ENCODE measurements at places on chromosomes 5 and 9. TPM values are rescaled to one million over a fixed set of nuclear protein-coding genes. Genes with fewer than 3 reads are reported as not detected.

Gene ZNF484
- 14.5 TPM for total RNA-seq

DNA sequence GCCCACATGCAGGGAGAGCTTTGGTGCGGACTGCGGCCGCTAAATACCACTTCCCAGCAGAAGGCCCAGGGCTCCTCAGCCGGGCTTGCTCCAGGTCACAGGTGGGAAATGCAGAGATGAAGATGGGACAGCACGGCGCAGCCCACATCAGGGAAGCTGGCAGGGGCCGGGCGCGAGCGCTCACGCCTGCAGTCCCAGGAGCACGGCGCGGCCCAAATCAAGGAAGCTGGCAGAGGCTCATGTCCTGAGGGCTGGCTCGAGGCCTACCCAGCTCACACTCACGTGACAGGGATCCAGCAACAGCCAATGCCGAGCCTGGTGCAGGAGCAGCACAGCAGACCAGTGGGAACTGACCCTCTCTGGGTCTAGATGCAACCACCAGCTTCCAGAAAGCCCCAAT, 16.3 kb downstream of the LPCAT1 start:
- H3K4me3 ChIP-seq, result no peak overlapping the region
- H3K27ac ChIP-seq, result no peak overlapping the region
- H3K36me3 ChIP-seq, result no peaks in the 10 kb centered on the region
- H3K27me3 ChIP-seq, result no peaks in the 10 kb centered on the region

DNA sequence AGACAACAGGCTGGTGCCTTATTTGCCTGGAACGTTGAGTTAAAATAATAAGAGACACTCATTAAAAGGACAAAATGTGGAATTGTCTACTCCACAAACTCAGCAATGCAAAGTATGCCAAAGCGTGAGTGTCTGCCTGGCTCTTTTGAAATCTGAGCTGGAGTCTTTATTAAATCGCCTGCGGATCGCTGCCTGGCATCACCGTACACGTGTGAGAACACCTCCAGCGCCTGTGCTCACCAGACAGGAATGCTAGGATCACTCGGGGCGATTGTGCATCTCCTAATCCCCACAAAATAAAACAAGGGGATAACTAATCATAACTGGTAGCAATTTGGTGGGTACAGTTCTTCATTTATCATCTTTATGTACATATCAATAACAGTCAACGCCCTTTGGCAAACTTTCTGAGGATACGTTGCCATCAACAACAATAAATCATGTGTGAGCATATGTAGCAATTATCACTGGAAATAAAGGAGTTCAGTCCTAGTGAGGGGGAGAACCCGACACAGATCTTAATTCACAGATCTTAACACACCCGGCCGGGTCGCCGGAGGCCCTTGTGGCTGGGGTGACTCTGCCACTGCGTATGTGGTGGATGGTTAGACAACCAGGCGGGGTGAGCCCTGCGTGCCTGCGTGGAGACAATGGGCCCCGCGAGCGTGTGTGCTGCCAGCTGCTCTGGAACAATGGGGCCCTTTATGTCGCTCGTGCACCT, 284.9 kb upstream of the IRX1 start:
- H3K4me1 ChIP-seq, result no peaks in the 10 kb centered on the region
- H3K27me3 ChIP-seq, result no peaks in the 10 kb centered on the region
- no peak overlapping the region for H3K27ac ChIP-seq
- H3K36me3 ChIP-seq, result no peaks in the 10 kb centered on the region

DNA sequence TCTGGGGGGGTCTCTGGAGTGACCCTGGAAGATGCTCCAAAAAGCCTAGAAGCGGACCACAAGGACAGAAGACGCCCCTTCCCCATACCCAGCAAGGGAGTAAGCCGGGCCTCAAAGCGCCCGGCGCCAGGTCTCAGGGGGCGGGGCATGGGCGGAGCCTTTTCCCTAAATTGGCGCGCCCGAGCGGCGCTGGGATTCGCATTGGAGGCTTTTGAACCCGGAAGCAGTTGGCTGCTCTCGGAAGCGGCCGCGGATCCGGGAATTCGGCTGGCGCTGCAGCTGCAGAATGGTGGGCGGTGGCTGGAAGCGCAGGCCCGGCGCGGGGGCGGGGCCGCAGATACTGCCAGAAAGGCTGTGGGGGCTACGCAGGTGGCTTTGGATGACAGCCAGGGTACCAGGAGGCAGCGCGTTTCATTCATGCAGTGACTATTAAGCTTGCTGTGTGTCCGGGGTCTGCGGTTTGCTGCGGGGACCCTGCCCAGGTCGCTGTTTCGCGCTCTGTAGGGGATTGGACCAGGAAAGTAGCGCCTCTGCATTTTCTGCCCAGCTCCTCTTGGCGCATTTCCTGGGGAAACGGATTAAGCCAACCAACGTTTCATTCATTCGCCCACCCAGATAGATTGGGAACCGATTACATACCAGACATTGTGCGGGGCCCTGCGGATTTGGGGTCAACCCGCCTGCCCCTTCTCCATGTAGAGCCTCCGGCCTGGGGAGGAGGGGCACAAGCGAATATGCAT, 83.0 kb upstream of the FREM1 start:
- peak overlapping the region; percentile 88 for H3K27ac ChIP-seq
- H3K4me3 ChIP-seq, result peak overlapping the region; percentile 87
- peaks cover 32% of the 10 kb centered on the region for H3K4me1 ChIP-seq
- peaks cover 2% of the 10 kb centered on the region for H3K27me3 ChIP-seq
- peak; percentile 64 for DNase-seq

- H3K27me3 ChIP-seq, result no peaks in the 10 kb centered on the region
- no peak overlapping the region for H3K27ac ChIP-seq
- H3K4me1 ChIP-seq, result peaks cover 8% of the 10 kb centered on the region
- H3K4me3 ChIP-seq, result no peak overlapping the region
- DNase-seq, result no peak
Measured at GRCh38 chr5:112907166-112907631, 14.8 kb downstream of the REEP5 start.

DNA sequence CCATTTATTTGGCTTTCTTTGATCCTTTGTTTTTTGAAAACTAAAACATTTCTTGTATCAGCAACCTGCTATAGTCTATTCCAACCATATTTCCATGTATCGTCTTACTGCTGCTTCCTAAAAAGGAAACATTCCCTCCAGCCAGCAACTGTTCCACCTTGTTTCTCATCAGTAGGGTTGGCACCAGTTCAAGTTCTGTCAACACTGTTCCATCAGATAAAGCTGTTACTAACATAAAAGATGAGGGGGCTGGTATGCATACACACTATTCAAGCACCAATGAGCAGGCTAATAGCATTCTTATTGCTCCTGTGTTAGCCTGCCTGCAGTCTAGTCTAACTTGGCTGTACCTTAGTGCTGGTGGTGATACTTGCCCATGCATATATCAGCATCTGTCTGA, 178.3 kb downstream of the CWC27 start:
- H3K27me3 ChIP-seq, result no peaks in the 10 kb centered on the region
- H3K4me3 ChIP-seq, result no peak overlapping the region
- no peak for DNase-seq
- no peak overlapping the region for H3K27ac ChIP-seq
- H3K4me1 ChIP-seq, result no peaks in the 10 kb centered on the region
- no peaks in the 10 kb centered on the region for H3K36me3 ChIP-seq

- H3K4me3 ChIP-seq, result no peak overlapping the region
- DNase-seq, result no peak
- H3K27ac ChIP-seq, result no peak overlapping the region
- no peaks in the 10 kb centered on the region for H3K4me1 ChIP-seq
Measured at GRCh38 chr9:1890816-1891215, 124.3 kb upstream of the SMARCA2 start.

DNA sequence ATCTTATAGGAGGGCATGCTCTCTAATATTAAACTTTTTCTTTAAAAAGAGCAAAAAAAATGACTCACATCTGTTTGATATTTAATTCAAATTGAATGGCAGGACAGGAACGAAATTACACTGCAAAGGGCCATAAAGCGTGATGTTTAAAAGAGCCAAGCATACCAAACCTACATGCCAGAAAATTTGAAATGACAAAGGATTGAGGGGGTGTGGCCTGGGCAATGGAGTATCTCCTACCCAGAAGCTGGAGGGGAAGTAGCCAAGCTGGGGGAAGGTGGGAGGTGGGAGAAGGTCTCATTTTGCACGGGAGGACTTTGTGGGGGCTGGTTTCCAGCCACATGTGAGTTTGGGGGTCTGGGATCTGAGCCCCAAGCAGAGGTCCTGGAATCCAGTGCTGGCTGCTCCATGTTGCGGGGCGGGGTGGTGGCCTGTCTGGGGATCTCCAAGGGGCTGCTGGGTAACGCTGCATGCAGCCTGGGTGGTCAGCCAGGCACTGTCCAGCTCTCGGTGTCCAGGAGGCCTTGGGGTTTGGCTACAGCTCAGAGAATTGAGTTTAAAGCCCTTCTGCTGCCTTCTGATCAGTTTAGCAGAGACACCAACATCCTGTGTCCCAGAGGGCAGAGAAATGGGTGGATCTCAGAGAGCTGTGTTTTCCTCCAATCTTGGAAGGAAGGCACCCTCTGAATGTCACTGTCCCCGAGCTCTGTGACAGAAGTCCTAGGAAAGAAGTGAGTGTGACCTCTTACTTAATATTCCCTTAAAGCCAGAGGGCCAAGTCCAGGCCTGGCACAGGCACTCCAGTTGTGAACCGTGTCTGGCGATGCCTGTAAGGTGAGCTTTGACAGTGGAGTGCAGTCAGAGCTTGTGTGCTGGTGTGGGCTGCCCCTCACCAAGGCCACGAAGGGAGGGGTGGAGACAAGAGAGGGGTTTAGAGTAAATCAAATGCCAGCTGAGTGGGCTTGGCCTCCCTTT, 7.6 kb downstream of the DCANP1 start:
- H3K27ac ChIP-seq, result no peak overlapping the region
- no peak overlapping the region for H3K4me3 ChIP-seq
- no peak for DNase-seq
- H3K4me1 ChIP-seq, result peaks cover 6% of the 10 kb centered on the region
- peaks cover 18% of the 10 kb centered on the region for H3K27me3 ChIP-seq
- H3K36me3 ChIP-seq, result no peaks in the 10 kb centered on the region

- H3K27ac ChIP-seq, result no peak overlapping the region
- no peaks in the 10 kb centered on the region for H3K36me3 ChIP-seq
- H3K4me1 ChIP-seq, result no peaks in the 10 kb centered on the region
- no peak for DNase-seq
- H3K4me3 ChIP-seq, result no peak overlapping the region
Measured at GRCh38 chr5:59351076-59351794, 542.3 kb downstream of the PDE4D start.

Gene CTXN3
- not detected for total RNA-seq

GRCh38 chr9:137095664-137096517, 9.1 kb downstream of the MAN1B1 start:
- DNase-seq, result peak; percentile 87
- H3K27ac ChIP-seq, result peak overlapping the region; percentile 96
- H3K4me1 ChIP-seq, result peaks cover 16% of the 10 kb centered on the region
- H3K36me3 ChIP-seq, result peaks cover 27% of the 10 kb centered on the region
- no peaks in the 10 kb centered on the region for H3K27me3 ChIP-seq

Gene ITGA2
- 2.5 TPM for total RNA-seq

DNA sequence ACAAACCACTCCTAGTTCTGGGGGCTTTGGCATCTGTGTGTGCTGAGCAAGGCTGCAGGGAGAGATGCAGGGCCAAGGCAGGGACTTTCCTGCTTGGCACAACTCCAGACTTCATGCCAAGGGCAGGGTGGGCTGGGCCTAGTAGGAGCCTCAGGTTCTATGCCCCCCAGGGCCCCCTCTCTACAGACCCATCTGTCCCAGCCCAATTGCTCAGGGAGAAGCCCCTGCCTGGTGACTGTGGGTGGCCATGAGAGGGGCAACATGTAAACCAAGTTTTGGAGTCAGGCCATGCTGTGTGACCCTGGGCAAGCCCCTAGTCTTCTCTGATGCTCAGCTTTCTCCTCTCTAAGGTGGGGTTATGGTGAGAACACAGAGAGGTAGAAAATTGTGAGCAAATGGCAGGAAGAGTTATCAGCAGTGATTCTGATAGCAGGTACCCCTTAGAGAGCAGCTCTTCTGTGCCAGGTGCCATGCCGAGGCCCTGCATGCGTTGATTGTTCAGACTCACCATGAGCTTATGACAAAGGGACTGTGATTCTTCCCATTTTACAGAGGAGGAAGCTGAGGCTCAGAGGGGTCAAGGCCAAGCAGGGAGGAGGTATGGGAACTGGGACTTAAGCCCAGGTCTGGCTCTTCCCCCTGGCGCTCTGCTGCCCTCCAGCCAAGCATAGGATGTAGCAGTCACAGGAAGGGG, 5.2 kb downstream of the OLFML2A start:
- H3K27me3 ChIP-seq, result peaks cover 18% of the 10 kb centered on the region
- peak; percentile 19 for DNase-seq
- no peaks in the 10 kb centered on the region for H3K36me3 ChIP-seq
- no peak overlapping the region for H3K4me3 ChIP-seq
- H3K27ac ChIP-seq, result no peak overlapping the region
- H3K4me1 ChIP-seq, result no peaks in the 10 kb centered on the region
